PC-9 (cell line): ENCODE measurements at places on chromosomes 7 and 10. TPM values are rescaled to one million over a fixed set of nuclear protein-coding genes. Genes with fewer than 3 reads are reported as not detected.

DNA sequence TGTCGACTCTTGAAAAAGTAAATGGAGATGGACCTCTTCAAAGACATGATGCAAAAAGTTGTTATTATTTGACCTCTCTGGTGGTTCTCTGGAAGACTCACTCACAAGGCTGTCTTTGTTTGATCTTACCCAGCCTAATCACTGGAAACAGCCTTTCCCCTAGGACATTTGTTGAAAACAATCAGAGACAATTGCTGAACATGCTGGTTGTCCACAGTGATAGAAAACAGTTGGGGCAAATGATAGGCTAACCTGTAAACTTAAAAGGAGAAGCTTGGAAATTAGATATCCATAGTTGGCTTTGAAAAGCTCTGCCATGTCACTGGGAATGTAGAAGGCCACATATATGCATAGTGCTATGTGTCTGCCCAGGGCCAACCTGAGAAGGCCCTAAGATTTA is 22.9 kb upstream of the TES start:
- no peak overlapping the region for H3K4me3 ChIP-seq
- H3K36me3 ChIP-seq: no peaks in the 10 kb centered on the region
- no peak overlapping the region for H3K27ac ChIP-seq
- no peaks in the 10 kb centered on the region for H3K27me3 ChIP-seq
- H3K4me1 ChIP-seq: no peaks in the 10 kb centered on the region

DNA sequence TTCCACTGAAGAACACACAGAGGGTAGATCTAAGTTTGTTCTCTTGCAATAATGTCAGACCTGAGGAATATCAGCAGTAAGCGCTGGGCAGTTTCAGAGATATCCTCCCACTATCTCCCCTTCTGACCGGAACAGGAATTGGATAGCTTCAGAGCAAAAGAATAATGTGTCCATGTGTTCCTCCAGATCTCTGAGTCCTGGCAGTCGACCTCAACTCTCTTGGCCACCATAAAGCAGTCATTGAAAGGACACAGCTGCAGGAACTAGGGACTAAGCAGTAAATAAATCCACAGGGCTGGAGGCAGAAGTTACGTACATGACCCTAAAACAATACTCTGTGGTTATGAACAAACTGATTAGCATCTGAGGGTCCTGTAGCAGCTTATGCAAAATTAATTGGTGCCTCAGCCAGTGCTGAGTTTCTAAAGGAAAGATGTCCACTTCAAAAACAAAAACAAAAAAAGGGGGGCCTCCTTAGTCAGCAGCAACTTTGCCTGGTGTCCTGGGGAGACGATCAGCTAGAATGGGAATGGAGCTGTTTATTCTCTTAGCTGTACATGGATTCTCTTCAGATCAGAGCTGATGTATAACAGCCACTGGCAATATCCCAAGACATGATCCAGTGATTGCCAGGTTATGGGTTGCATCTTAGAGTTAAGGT is 6.4 kb upstream of the PRTFDC1 start:
- H3K4me1 ChIP-seq: peaks cover 57% of the 10 kb centered on the region
- H3K4me3 ChIP-seq: peak overlapping the region; percentile 0; the same call in 1 of the 2 replicates
- H3K27me3 ChIP-seq: no peaks in the 10 kb centered on the region
- DNase-seq: no peak
- H3K36me3 ChIP-seq: no peaks in the 10 kb centered on the region

GRCh38 chr7:107233174-107233573 is 64.4 kb downstream of the HBP1 start:
- DNase-seq: no peak
- H3K4me3 ChIP-seq: no peak overlapping the region
- 0 out of 2 replicates have a peak, but pooled peaks cover 7% of the 10 kb centered on the region for H3K36me3 ChIP-seq
- H3K4me1 ChIP-seq: peaks cover 29% of the 10 kb centered on the region

Gene PNLIP
- total RNA-seq: not detected in 2 replicates

Gene KAZALD1
- total RNA-seq: 19.7 and 21.2 TPM in 2 replicates
